Esophagus (tissue), 2 donors: ENCODE measurements at places on chromosomes 7 and 10. TPM values are rescaled to one million over a fixed set of nuclear protein-coding genes. Genes with fewer than 3 reads are reported as not detected.

Gene NXPH1
- 0.02 TPM for polyA plus RNA-seq

Gene LMOD2
- polyA plus RNA-seq: 0.02 TPM

Gene GRM3
- 0.05 TPM for polyA plus RNA-seq

Gene OR2A1
- polyA plus RNA-seq: not detected

Gene ZNF488
- 0.81 TPM for polyA plus RNA-seq

Gene SSC4D
- 0.59 TPM for polyA plus RNA-seq

Gene NPTX2
- 1.6 TPM for polyA plus RNA-seq

Gene NKX6-2
- 1.5 TPM for polyA plus RNA-seq

Gene ANKRD1
- 1.1 TPM for polyA plus RNA-seq

Gene GPR15LG
- polyA plus RNA-seq: 273 TPM

Gene DEPP1
- 7.7 TPM for polyA plus RNA-seq

Gene C10orf53
- polyA plus RNA-seq: not detected

Gene VPS37D
- polyA plus RNA-seq: 0.75 TPM

Gene CHN2
- 0.92 TPM for polyA plus RNA-seq

Gene RSPH10B
- 0.08 TPM for polyA plus RNA-seq

Gene CLRN3
- polyA plus RNA-seq: not detected

Gene STOX1
- polyA plus RNA-seq: 0.98 TPM

Gene CLCN1
- 0.44 TPM for polyA plus RNA-seq

Gene LOXL4
- polyA plus RNA-seq: 0.60 TPM

Gene OPN1SW
- not detected for polyA plus RNA-seq

Gene CTAGE4
- 3.2 TPM for polyA plus RNA-seq

Gene CALN1
- polyA plus RNA-seq: 0.12 TPM

Gene OGDHL
- polyA plus RNA-seq: 0.16 TPM

Gene TMEM176B
- 5.7 TPM for polyA plus RNA-seq

Gene METTL27
- polyA plus RNA-seq: 1.1 TPM

Gene NPC1L1
- polyA plus RNA-seq: 0.65 TPM

Gene RPEL1
- polyA plus RNA-seq: 0.02 TPM

Gene CYP3A7
- polyA plus RNA-seq: not detected

Gene RASSF4
- 3.6 TPM for polyA plus RNA-seq

Gene EPO
- 0.04 TPM for polyA plus RNA-seq

Gene ASZ1
- not detected for polyA plus RNA-seq

Gene KIFBP
- 7.1 TPM for polyA plus RNA-seq

Gene EGR2
- 0.49 TPM for polyA plus RNA-seq

Gene HABP2
- polyA plus RNA-seq: not detected

Gene ZNF804B
- not detected for polyA plus RNA-seq

Gene CDC14C
- polyA plus RNA-seq: not detected

Gene SYT15
- polyA plus RNA-seq: 1.2 TPM

Gene KCNH2
- 2.0 TPM for polyA plus RNA-seq

Gene FLNC
- 7.7 TPM for polyA plus RNA-seq

Gene FANK1
- polyA plus RNA-seq: 8.1 TPM

Gene ADAM12
- polyA plus RNA-seq: under 0.01 TPM

Gene GDF2
- not detected for polyA plus RNA-seq

Gene NRP1
- polyA plus RNA-seq: 4.6 TPM

Gene HYAL4
- not detected for polyA plus RNA-seq

Gene TDRD1
- polyA plus RNA-seq: 0.08 TPM

Gene PRKCQ
- 0.62 TPM for polyA plus RNA-seq

Gene LRMDA
- 4.0 TPM for polyA plus RNA-seq

Gene NYAP1
- polyA plus RNA-seq: 1.3 TPM

Gene RBP3
- polyA plus RNA-seq: not detected

Gene MCM10
- polyA plus RNA-seq: 2.6 TPM

Gene TMEM184A
- polyA plus RNA-seq: 187 TPM

Gene FXYD4
- polyA plus RNA-seq: not detected

Gene AKR1B15
- 0.24 TPM for polyA plus RNA-seq

Gene CCNJ
- 1.4 TPM for polyA plus RNA-seq

Gene CCDC172
- polyA plus RNA-seq: not detected

Gene DKK1
- 0.41 TPM for polyA plus RNA-seq

Gene SPDYE11
- not detected for polyA plus RNA-seq
